Lung microvascular endothelial cell (primary cell): ENCODE measurements at places on chromosomes 13 and 19. TPM values are rescaled to one million over a fixed set of nuclear protein-coding genes. Genes with fewer than 3 reads are reported as not detected.

DNA sequence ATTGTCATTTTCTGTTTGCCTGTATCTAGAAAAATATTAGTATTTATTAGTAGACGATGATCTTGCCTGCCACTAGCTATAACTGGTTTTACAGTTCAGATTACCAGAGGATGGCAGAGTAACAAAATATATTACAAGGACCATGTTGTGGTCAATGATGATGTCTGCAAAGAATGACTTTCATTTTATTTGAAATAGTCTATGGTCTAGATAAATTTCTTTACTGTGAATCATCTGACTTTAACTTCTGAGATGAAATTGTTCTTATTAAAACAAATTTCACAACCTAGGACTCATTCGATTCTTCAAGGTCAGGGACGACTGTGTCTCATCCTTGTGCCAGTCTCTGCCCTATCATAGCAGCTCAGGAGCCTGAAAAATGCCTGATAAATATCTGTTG lies 637.8 kb upstream of the KLF12 start:
- DNase-seq = no peak

Gene ERICH6B
- not detected in 2 replicates for total RNA-seq

GRCh38 chr19:35195830-35196229 lies 32.7 kb downstream of the FAM187B start:
- no peak for DNase-seq

Gene FCGBP
- under 0.01 TPM in 2 replicates for total RNA-seq

Gene CCDC8
- total RNA-seq = under 0.01 and 0.22 TPM in 2 replicates

GRCh38 chr19:4969772-4970531 lies 1.0 kb downstream of the KDM4B start:
- peak; percentile 26 for DNase-seq

DNA sequence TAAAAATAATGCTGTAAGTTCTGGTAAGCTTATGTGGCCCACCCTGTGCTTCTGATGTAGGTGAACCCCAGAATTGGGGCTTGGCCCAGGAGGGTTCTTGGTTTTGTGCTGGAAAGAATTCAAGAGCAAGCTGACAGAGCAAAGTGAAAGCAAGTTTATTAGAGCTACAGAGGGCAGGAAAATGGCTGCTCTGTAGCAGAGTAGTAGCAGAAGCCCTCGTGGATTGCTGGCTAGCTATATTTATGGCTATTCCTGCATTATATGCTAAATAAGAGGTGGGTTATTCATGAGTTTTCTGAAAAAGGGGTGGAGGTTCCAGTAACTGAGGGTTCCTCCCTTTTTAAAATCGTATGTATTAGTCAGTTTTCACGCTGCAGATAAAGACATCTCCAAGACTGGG lies 20.6 kb upstream of the ZNF599 start:
- peak; percentile 16 for DNase-seq

- DNase-seq = peak; percentile 86
These were observed 25.7 kb downstream of the SH3GL1 start for GRCh38 chr19:4374498-4375163.

DNA sequence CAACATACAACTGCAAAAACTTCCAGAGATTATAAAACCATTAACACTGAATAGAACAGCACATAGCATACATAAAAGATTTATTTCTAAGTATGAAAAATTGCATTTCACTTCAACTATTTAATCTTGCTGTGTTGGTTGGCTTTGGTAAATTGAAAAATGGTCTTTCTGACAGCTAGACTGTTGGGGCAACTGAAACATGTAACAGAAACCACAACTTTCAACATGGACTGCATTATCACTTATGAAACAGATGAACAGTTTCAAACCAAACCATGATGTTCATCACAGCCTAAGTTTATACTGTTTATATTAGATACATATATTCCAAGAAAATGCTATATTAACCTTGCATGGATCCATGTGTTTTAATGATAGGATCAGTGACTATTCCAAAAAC lies 324.1 kb upstream of the PCDH9 start:
- no peak for DNase-seq

Gene ZNF578
- total RNA-seq = 1.2 and 2.0 TPM in 2 replicates

DNA sequence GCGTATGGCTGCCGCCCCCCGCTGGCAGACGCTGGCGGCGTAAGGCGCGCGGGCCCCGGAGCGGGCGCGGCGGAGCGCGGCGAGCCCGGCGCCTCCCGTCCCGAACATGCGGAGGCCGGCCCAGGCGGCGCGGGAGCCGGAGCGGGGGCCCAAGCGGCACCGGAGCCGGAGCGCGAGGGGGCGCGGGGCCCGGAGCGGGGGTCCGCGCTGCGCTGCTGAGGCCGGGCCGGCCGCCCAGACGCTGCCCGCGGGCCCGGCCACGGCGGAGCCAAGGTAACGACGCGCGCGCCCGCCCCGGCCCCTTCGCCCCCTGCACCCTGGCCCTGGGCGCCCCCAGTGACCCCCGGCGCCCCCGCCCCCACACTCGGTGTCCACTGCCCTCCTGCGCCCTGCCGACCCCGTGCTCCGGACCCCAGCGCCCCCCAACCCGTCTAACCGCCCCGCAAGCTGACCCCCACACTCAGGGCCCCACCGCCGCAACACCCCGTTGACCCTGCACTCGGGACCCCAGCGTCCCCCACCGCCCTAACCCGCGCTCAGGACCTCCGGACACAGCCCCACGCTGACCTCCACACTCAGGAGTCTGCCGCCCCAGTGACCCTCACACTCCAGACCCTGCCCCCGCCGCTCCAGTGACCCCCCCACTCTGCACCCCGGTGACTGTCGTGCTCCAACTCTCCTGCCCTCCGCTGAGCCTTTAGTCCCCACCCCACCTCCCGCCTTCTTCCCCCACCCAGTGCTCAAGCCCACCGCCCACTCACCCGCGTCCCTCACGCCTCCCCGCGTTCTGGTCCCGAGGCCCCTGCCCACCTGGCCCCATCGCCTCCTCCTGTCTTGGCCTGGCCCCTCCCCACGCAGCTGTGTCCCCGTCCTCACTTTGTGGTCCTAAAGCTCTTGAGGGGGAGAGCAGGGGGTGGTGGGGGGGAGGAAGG lies at the start of gene CSNK1G2:
Gene CSNK1G2, plus strand, starts transcription at position 27 of the 932 bp plus-strand sequence. CDS start 28,601 bp downstream, outside the sequence.
- no peak for DNase-seq

GRCh38 chr19:49419173-49419572 lies 4.1 kb downstream of the PTH2 start:
- DNase-seq = no peak

Gene FRY
- 90.0 and 156 TPM in 2 replicates for total RNA-seq

GRCh38 chr19:517721-518597 lies 10.7 kb downstream of the TPGS1 start:
- no peak for DNase-seq

DNA sequence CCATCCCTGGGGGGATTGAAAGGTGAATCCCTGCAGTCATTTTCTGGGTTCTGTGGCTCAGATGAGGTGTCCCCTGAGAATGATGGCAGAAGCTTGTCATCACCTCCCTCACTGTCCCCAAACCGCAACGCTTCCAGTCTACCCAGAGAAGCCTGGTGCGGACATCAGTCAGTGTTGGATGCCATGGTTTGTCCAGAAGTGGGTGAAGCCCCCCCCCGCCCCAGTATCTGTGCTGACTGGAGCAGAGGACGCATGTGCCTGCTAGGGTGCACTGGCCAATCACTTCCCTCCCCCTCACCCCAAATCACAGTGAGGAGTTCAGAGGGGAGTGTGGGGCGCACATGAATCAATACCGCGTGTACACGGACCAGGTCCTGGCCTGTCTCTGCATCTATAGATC lies 150.5 kb downstream of the TEX29 start:
- no peak for DNase-seq

DNA sequence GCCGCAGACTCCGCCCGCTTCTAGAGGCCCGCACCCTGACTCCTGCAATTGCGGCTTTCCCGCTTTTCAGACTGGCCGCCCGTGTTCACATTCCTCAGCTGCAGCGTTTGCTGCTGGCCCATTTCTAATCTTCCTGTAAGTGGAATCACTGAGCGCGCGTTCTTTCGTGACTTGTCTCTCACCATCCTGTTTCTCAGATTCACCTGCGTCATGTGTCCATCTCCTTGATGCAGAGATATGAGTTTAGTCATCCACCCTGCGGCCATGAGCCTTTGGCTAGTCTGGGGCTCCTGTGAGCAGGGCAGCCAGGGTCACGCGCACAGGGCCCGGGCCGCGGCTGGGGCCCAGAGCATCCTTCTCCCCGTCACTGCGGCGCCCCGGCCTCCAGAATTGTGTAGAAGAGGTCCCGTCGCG lies 110.0 kb downstream of the CRYL1 start:
- no peak for DNase-seq

DNA sequence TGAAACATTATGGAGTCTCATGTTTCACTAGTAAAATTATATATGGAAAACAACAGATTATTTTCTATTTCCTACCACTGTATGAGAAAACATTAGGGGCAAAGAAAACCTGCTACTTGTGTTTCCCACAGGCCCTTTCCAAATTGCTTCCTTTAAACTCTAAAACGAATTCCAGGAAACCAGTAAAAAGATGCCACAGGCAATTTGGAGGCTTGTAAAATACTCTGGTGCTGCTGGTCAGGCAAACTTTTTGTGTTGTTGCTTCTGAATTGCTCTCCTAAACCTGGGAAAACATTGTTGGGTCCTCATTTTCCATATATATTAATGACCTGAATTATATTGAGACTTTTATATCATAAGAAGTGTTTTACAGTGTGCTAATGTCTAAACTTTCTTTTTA lies 141.5 kb downstream of the TDRD3 start:
- no peak for DNase-seq

GRCh38 chr19:49889687-49890348 lies 6.9 kb downstream of the IL4I1 start:
- DNase-seq = peak; percentile 90

Gene CD37
- total RNA-seq = not detected in 2 replicates

DNA sequence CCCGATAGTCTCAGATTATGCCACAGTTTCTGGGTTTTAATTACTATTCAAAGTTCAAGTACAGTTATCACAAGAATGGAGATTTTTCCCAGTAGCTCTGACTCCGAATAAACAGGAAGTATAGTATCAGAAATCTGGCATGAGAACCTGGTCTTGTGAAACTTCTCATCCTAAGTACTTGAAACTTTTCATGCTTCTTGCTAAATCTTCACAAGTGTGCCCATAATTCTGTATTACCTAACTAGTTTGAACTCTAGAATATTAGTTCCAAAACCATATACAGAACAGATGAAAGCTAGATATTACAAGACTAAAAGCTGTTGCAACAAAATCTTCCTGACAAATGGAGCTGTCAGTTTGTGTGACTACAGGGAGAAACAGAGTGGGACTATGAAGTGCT lies 70.5 kb upstream of the CSNK1A1L start:
- peak; percentile 18 for DNase-seq
